ENCODE measurements at places on chromosomes 12 and 14.

DNA sequence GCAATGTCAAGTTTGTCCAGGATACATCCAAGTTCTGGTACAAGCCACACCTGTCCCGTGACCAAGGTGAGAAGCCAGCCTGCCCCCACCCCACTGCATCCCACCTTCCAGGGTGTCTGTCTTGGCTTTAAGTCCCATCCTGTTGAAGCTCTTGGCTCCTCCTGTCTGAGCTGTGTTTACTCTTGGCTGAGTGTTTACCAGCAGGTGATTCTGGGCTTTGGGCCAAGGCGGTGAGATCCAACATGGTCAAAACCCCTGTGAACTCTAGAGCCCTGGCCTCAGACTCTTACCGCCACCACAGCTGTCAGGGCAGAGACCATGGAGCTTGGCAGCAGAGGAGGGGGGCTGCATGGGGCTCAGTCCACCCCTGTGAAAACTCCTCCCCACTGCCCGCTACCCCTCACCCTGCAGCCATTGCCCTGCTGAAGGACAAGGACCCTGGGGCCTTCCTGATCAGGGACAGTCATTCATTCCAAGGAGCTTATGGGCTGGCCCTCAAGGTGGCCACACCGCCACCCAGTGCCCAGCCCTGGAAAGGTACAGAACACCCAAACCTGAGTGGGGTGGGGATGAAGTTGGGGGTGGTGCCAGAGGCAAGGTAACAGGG lies 11.6 kb downstream of the TNS2 start:
- DNase-seq: no peak

DNA sequence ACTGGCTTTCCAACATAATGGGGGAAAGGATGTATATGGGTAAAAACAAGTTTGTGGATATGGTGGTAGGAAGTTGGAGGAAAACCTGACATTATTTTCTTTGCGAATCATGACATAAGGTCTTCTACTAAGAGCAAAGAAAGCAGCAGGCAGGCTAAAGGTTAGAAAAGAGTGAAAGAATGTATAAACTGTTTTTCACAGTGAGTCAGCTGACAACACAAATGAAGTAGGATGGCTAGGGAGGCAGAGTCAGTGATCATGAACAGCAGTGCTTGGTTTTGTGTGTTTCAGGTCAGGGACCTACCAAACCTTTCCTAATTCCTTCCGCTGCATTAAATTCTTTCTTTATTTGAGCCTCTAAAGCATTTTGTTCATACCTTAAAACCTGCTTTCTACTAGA lies 46.3 kb upstream of the CATSPERB start:
- DNase-seq: no peak

GRCh38 chr12:129873833-129874208 lies 30.0 kb downstream of the TMEM132D start:
- DNase-seq: no peak

- no peak for DNase-seq
Observed at GRCh38 chr12:6494258-6494743, 399 bp downstream of the NCAPD2 start.

GRCh38 chr14:40280652-40281051 lies 848.4 kb upstream of the FBXO33 start:
- DNase-seq: no peak

GRCh38 chr12:27554421-27555186 lies 30.6 kb downstream of the PPFIBP1 start:
- peak; percentile 79 for DNase-seq
